ENCODE measurements at places on chromosomes 4 and X.

DNA sequence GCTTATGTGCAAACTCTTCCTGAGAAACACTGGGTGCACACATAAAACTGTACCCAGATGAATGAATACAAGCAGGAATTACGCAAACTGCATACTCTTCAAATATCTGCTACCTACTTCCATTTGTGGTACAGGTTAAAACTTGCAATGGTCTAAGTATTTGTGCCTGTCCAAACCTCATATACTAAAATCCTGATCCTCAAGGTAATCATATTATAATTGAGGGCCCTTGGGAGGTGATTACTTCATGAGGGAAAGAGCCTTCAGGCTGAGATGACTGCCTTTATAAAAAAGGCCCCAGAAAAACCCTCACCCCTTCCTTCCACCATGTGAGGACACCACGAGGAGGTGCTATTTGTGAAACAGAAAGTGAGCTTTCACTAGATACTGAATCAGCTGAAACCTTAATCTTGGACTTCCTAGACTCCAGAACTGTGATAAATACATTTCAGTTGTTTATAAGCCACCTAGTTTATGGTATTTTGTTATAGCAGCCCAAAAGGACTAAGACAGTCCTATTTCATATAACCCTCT is 1977.2 kb downstream of the PCDH7 start:
- no peak for DNase-seq

- no peak for DNase-seq
These were observed 126.3 kb downstream of the NEK1 start for GRCh38 chr4:169485791-169486742.

DNA sequence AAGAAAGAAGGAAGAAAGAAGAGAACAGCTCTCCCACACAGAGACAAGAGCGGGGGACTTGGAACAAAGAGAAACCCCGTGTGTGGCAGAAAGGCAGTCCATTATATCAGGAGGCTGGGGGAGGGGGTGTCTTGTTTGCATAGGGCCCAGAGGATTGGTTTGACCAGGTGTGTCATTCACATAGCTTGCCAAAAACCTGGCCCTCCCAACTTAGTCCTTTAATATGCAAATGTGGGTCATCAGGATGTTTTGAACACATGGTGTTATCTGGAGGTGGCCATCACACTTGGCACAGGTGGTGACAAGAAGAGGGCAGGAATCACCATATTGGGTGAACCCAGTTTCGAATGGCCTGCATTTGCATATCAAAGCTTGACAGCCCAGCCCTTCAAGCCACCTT is 111.7 kb downstream of the LINC00632 start:
- DNase-seq: no peak

- DNase-seq: no peak
These were observed 98.6 kb downstream of the FHDC1 start for GRCh38 chr4:153034681-153035080.

DNA sequence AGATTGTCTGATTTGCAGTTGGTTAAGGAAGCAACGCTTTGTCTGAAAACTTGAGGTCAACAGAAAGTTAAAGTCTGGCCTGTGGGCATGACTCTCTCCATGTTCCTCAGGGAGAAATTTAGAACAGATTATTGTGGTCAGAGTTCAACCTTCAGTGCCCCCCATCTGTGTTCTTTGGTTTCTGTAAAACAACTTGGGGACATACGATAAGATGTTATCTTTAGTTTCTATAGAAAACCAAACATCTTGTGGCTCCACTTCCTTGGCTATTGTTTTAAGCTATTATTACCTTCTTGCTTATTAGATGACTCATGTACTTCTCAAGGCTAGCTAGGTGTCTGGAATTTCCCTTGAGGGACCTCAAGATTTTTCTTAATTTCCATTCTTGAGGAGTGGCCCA is 507.7 kb downstream of the PDHA2 start:
- DNase-seq: no peak

GRCh38 chrX:39559229-39559628 is 538.5 kb downstream of the BCOR start:
- no peak for DNase-seq

- DNase-seq: no peak
These were observed 1.8 kb downstream of the TBC1D1 start for GRCh38 chr4:37892641-37893040.

DNA sequence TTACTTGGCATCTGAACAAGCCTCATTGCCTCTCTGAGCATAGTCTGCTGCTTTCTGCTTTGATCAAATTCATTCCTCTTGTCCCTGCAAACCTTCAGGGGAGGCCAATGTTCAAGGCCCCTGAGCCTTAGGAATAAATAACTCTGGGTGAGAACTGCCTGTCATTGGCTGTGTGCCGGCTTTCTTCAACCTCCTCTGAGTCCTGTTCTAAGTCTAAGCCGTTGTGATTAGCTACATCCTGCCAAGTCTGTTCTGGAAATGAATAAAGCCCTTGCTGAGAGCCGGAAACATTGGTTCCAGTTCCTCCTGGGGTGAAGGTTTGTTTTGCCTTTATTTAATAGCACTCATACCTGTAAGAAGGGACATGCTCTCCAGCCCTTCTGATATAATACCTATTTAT is 13.8 kb downstream of the RNF4 start:
- DNase-seq: no peak
